CD4-positive, alpha-beta T cell treated with Interleukin-17A for 1 hour (primary cell): ENCODE measurements at places on chromosomes 12 and 14.

DNA sequence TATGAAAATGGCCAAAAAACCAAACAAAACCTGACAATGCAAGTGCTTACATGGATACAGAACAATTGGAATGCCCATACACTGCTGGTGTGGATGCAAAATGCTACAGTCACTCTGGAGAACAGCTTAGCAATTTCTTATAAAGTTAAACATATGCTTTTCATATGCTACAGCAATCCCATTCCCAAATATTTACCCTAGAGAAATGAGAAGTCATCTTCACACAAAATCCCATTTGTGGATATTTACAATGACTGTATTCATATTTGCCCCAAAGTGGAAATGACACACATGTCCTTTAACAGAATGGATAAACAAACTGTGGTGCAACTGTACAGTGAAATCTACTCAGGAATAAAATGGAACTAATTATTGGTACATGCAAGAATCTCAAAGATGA lies 20.4 kb downstream of the SAV1 start:
- no peak for DNase-seq

- no peak for DNase-seq
These were observed 2.7 kb downstream of the ASPG start for GRCh38 chr14:104087981-104088850.

DNA sequence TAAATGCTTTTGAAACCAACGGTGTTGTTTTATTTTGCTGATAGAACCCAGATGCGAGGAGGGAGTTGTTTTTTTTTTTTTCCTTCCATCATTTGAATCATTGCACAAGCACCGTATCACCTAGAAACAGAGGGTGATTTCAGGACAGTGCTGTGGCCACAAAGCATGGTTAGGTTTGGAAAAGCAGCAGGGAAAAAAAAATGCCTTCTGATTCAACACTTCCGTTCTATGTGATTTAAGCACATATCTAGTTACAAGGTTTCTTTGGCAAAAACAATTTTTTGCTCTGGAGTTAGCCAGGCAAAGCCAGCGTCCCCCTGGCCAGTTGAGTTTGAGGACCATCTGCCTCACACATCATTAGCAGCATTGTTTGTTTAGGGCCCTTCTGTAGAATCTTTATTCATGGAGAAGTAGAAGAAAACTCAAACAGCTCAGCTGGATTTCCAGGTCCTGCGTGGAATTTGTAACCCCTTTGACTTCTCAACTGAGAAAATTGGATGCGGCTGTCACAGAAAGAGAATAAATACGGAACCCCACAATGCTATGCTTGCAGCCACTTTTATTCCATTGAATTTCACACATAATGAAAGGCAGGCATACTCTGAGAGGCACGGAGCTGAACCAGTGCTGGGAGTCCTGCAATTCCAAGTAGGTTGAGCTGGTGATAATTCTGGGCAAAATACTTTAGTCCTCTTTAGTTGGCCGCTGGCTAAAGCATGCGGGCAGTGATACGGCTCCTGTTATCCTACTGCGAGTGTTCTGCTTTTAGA lies 17.0 kb upstream of the WNT5B start:
- DNase-seq: no peak

DNA sequence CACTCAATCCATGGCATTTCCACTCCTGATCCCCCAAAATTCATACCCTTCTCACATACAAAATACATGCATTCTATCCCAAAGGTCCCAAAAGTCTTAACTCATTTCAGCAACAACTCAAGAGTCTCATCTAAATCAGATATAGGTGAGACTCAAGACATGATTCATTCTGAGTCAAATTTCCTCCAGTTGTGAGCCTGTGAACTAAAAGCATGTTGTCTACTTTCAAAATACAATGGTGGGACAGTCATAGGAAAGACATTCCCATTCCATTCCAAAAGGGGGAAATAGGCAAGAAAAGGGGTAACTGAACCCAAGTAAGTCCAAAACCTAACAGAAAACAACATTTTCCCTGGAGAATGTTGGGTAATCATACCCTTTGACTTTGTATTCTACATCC lies 103.3 kb downstream of the C12orf75 start:
- no peak for DNase-seq

- no peak for DNase-seq
These were observed 54.3 kb downstream of the PTPN11 start for GRCh38 chr12:112473056-112473455.

DNA sequence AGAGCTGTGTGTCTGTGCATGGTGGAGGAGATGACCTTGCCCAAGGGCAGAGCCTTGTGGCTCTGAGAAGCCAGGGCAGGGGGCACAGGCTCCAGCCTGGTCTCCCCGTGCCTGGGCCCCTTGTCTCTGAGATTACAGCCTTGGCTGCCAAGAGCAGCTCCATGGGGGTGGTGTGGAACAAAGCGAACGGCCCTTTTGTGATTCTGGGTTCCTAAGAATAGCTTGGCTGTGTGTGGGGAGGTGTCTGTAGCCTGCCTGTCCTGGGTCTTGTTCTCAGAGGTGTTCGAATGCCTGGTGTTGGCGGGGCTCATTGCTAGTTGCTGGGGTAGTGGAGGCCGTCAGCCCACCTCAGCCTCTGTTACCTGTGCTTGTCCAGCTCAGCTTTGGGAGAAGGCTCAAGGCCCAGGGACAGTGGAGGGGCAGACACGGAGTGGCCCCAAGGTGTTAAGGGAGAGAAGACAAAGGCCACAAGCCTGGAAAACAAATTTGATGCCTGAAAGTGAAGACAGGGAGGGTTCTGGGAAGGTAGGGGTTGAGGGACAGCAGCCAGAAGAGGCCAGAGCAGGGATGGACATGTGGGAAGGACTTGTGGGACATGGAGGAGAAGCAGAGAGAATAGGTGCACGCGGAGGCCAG lies 7.4 kb upstream of the MYH7 start:
- DNase-seq: no peak

DNA sequence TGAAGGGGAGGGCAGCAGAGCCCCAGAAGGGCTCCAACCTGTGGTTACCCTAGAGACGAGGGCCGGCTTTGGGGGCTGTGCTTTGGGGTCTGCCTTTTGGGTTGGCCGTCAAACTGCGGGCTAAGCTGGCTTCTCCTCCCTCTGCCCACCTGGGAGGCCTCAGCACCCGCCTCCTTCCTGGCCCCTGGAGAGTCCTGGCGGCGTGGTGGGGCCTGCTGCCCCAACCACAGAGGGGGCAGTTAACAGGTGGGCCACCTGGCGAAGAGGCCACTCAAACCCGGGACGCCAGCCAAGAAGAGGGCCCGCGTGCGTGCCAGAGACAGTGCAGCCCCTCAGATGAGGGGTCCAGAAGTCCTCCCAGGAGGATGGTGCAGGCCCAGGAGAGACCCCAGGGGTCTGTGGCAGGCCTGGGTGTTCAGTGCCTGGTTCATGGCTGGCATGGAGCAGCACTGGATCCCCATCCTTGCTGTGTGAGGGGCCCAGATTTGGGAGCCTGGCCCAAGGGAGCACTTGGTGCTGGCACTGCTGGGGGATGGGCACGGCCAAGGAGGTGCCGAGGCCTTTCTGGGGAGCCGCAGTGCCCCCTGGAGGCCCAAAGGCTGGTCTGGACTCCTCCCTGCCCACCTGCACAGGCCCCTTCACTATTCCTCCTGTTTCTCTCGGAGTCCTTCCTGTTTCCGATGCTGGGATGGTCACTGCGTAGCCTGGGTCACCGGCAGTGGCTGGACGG lies 48.8 kb downstream of the LRCOL1 start:
- no peak for DNase-seq

- no peak for DNase-seq
These were observed 21.2 kb upstream of the DLGAP5 start for GRCh38 chr14:55212634-55213033.

DNA sequence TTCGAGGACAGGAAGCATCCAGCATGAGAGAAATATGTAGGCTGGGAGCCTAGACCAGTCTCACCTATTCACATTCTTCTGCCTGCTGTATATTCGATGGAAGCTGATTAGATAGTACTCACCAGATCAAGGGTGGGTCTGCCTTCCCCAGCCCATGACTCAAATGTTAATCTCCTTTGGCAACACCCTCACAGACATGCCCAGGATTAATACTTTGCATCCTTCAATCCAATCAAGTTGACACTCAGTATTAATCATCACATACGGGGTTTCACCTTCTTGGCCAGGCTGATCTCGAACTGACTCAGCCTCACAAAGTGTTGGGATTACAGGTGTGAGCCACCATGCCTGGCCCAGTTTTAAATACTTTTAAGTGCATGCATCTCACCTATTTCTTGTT lies 30.5 kb upstream of the SLC10A1 start:
- no peak for DNase-seq

- DNase-seq: no peak
These were observed 25.0 kb downstream of the GALNT8 start for GRCh38 chr12:4745249-4745648.

DNA sequence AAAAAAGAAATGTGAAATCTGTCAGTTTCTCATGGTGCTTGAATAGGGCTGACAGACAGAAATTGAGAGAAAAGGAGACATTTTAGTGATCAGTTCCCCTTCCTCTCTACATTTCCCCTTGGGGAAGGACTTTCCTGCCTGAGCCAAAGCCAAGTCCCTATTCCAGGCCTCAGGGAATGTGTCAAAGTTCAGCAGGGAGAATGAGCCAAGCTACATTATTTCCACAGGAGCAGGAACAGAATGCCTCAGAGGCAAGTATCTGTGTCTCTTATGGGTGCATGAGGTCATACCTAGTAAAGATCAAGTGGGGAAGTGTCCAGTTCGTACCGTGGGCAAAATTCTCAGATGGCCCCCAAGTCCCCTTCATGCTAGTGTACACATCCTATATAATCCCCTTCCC lies 68.6 kb downstream of the IQSEC3 start:
- no peak for DNase-seq

- DNase-seq: no peak
These were observed 967.9 kb downstream of the FSCB start for GRCh38 chr14:43539210-43539609.

DNA sequence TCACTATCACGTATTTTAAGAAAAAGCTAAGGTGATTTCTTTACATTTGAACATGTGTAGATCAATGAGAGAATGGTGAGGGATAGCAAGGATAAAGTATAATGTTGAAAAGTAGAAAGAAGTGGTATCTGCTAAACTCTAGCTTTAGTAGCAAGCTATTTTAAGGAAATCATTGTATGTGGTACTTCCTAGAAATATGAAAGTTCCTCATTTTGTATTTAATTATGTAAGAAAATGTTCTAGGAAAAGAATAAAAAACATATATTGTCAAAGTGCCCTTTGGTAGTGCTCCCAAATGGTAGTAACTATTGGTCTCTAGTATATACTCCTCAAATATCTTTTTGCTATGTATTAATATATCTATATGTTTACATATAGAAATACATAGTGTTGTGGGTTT lies 35.7 kb downstream of the RAB21 start:
- DNase-seq: no peak

DNA sequence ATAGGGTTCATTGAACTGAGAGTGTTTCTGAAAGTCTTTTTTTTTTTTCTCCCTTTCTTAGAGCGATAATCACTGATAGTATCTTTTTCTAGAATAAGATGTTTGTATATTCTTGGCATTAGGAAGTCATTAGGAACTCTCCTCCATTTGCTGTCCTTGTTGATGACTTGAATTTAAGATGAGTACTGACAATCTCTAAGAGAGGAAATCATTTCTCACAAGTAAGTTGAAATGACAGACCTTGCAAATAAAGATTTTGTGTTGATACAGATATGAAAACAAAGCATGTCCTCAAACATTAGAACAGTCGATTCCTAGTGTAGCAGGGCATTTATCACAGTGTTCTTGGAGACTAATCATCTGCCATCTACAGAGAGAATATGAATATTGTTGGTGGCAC lies 458.4 kb upstream of the SYT1 start:
- no peak for DNase-seq

DNA sequence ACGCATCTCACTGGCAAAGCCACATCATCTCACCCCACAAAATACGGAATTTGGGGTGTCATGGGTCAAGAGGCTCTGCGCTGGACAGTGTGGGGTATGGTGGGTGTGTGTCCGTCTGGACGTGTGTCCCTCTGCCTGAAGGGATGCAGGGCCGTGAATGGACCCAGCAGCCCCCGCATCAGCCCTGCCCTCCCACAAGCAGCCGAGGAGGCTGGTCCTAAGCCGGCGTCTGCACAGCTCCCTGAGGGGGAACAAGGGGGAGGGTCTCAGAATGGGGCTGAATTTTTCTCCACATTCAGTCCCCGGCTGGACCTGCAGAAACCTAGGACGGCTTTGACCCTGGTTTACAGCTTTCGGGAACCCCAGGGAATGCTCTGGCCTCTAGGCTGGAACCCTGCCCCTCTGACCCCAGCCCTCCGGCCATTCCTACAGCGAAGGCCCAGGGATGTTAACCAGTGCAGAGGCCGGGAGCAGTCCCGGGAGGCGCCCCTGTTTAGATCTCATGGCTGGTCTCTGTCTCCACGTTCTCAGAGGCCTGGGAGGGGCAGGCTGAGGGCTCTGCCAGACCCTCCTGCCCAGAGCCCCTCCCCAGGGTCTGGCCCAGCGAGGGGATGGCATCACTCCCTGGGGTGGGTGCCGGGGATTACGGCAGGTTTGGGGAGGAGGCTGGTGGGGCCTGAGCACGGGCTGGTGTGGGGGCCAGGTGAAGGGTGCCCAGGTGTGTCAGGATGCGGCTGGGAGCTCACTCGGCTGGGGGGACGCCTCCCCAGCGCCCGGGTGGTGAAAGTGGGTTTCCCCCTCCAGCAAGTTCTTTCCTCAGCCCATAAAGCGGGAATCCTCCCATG lies 156.5 kb upstream of the C14orf180 start:
- no peak for DNase-seq

DNA sequence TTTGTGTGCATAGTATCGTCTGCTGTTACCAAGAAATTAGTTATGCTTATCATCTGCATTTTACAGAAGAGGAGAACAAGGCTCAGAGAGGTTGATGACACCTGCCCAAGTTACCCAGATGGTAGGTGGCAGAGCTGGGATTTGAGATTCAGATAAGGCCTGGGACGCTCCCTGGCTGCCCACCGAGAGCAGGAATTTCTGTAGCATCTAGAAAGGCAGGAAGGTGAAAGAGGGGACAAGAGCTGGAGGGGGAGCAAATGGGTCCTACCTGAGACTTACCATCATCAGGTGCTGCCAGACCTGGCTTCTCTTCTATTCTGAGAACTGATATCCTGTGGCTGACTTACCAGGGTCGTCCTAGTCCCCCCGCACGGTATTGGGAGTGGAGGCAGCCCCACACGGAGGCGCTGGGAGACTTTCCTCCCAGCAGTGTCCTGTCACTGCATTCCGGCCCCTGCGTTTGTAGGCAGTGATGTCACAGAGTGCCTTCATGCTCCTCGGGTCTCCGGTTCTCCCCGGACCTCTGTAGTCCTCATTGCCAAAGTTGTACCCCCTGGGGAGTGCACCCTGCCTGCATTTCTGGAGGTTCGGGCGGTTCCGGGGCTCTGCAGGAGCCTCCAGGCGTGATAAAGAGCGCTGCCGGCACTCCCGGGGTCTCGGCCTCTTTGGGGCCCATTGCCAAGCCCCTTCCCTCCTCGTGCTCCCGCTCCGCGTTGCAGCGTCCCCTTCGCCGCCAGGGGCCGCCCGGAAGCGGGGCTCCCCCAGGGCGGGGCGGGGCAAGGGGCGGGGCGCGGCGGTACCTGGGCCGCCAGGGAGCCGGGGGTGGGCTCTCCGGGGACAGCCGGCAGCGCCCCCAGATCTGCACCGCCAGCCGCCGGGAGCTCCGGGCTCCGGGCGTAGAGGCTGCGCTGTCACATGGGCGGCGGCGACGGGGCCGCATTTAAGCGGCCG lies at the start of gene CABP1:
CABP1 (plus strand) TSS at position 856 of the 951 bp plus-strand sequence; CDS start at position 916, 60 bp downstream.
- DNase-seq: peak; percentile 61

GRCh38 chr14:90319173-90319572 lies 12.6 kb downstream of the NRDE2 start:
- no peak for DNase-seq

- DNase-seq: no peak
These were observed 68.2 kb upstream of the MDM1 start for GRCh38 chr12:68400226-68400829.

GRCh38 chr14:93953263-93953662 lies 23.1 kb downstream of the ASB2 start:
- DNase-seq: no peak
